Upper lobe of left lung (tissue), 6 donors: ENCODE measurements at places on chromosomes 12 and 14. TPM values are rescaled to one million over a fixed set of nuclear protein-coding genes. Genes with fewer than 3 reads are reported as not detected.

LHX5 gene
- not detected for total RNA-seq

- DNase-seq = no peak
Observed at GRCh38 chr12:84857525-84858208, 54.9 kb downstream of the SLC6A15 start.

DHRS4L2 gene
- total RNA-seq = 18.8 TPM

INHBC gene
- total RNA-seq = not detected

FZD10 gene
- 1.2 TPM for total RNA-seq

DNA sequence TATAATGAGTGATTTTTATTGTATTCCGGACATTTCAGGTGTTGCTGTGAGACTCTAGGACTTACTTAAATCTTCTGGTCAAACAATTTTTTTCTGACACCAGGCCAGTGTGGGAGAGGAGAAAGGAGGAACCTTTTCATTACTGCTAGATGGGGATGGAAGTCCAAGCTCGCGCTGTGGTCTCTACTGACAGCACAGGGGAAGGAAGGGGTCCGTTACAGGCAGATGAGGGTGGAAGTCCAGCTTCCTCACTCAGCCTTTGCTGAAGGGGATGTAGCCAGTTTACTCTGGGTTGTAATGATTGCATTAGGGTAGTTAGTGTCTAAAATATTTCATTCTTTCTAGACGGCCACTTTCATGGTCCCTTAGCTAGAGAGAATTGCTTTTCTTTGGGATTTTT is 26.3 kb upstream of the ST8SIA1 start:
- no peak for DNase-seq

GRCh38 chr12:121811434-121812319 is 7.9 kb downstream of the SETD1B start:
- DNase-seq = peak; percentile 97

IL26 gene
- total RNA-seq = not detected

DNA sequence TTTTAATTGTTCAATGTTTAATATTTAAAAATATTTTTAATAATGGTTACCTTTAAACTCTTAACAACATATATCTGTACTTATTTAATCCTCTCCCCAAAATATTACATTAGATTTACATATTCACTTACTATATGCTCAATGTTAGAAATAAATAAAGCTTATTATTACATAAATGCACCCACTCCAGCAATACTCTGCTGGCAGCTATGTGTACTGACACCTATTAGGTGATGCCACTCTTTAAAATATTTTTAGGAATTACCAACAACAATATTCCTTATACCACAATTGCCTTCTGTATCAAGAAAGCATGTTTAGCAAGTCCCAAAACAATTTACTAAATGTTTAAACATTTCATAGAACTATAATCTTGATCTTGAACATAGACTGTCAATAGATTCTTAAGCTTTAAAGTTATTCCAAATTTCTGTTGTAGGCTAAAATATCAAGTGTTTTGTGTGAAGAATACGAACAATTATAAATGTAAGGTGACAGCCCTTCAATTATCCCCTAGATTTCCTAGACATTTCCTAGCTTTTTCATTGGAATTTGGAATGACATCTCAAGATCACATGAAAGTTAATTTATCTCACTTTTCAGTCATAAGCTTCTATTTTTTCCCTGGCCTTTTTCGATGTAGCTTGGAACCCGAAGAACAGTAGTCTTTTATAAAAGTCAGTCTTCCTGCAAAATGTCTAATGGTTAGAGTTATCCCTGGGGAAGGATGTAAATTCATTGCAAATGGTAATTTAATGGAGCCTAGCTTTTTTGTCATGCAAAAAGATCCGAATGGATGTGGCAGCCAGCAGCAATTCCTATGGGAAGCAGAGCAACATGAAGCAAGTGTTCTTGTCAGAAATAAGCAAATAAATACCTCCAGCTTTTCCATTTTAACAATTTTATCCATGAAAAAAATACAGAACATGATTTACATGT is 907.5 kb upstream of the ATXN7L3B start:
- DNase-seq = no peak

DNA sequence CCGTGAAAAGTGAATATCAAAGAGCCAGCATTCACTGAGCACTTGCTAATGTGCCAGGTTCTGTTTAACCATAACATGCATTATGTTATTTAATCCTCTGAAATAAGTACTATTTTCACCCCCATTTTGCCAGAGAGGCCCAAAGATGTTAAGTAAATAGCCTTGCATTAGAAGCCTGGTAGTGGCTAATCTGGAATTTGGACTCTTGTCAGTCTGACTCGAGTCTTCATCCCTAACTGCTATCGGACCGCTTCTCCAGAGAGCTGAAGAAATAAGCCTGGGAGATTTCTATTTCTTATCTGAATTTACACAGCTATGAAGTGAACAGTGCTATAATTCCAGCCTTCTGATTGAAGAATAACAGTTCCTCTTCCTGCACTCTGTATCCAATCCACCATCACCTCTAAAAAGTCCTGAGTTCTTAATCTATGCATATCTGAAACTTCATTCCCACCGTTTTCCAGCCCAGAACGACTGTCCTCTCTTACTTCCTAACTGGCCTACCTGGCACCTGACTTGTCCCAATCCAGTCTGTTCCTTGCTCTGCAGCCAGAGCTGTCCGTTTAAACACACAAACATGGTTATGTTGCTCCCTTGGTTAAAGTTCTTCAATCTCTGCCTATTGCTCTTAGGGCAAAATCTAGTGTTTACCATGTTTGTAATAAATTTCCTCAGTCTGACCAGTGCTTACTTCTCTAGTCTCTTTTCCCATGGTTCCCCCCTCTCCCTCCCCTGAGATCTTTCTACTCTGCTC is 2.3 kb downstream of the POLR3B start:
- no peak for DNase-seq

DNA sequence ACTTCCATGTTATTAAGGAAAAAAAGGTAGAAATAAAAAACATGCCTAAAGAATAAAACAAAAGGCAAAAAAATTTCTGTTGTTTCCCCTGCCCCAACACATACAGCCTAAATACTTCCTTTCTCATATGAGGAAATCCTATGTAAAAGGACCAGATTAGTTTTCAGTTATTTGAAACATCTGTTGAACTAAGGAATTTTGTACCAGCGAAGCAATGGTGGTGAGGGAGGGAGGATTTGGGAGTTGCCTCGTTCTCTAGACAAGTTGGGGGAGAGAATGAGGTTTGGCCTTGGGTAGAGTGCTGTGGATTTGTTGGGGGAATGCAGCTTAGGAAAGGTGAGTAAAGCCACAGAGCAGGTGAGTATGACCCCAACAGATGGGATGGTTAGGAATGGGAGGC is 141.5 kb upstream of the RFLNA start:
- no peak for DNase-seq

ATF7IP gene
- 62.0 TPM for total RNA-seq

NGB gene
- total RNA-seq = not detected

CFAP54 gene
- 0.66 TPM for total RNA-seq

- DNase-seq = no peak
Observed at GRCh38 chr12:6552140-6552551, 3.7 kb downstream of the IFFO1 start.

DNA sequence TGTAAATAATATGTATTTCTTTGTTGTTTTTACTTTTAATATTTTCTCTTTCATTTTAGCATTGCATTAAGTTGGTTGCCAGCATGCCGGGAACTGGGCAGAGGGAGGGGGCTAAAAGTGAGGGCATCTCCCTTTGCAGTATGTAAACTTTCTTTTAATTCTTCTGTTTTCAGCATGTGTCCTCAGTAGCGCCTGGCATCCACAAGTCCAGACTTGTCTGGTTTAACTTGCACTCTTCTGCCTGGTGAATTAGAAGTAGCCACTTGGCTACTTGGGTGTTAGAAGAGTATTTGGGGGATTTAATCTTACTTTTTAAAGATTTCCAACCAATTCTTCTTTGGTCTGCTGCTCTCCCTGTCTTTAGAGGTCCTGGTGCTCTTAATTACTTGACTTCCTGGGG is 117.2 kb upstream of the SCAF11 start:
- no peak for DNase-seq

DNA sequence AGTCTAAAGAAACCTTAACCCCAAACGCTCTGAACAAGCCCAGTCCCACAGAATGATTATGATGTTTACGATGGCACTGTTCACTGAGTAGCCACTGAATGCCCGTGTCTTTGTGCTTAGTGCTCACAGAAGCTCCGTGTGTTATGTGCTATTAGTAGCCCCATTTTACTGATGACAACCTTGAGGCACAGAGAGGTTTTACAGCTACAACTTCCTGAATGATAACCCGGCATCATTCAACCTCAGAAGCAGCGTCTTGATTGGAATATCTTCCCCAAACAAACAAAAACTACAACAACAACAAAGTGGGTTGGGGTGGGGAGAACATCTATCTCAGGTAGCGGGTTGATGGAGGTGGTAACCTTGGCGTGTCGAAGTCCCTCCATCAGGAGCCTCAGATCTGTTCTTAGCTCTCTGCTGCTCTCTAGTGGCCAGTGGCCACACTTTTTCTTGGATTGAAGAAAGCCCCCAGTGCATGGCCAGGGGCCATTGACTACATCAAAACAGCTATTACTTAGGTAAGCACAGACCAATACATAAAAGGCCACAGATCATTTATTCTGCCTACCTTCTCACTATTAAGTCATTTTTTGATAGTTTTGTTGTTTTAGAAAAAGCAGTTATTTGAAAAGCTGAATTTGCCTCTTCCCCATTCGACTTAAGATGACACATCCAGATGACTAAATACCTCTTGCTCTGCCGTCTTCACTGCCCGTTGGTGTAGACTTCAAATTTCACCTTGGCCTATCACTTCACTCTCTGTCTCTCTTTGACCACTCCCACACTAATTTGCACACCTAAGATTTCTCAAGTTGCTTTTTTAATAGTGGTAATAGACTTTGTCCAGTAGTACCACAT is 376.9 kb downstream of the GALC start:
- DNase-seq = no peak

GRCh38 chr12:82665142-82665923 is 21.4 kb upstream of the TMTC2 start:
- no peak for DNase-seq

GRCh38 chr14:63478437-63478852 is 64.7 kb downstream of the PPP2R5E start:
- DNase-seq = no peak

- peak; percentile 68 for DNase-seq
Observed at GRCh38 chr12:93376436-93377251, 1.1 kb upstream of the NUDT4 start.

DNA sequence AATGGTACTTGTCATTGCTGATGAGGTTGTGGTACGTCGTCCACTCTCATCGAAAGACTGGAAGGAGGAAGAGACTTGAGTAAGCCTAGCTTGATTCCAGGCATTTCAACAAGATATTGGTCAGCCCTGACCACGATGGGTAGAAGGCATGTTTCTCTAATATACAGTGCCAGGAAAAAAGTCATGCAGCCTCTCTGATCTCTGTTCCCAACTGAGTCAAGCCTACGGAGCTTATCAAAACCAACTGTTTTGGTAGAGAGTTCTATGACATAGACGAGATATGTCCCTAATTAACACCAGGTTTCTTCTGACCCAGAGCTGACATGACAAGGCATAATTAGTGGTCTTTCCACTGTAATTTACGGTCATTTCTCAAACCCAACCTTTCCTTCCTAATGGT is 58.5 kb downstream of the NIN start:
- DNase-seq = no peak

- DNase-seq = no peak
Observed at GRCh38 chr12:11727133-11727664, 77.7 kb downstream of the ETV6 start.

DNA sequence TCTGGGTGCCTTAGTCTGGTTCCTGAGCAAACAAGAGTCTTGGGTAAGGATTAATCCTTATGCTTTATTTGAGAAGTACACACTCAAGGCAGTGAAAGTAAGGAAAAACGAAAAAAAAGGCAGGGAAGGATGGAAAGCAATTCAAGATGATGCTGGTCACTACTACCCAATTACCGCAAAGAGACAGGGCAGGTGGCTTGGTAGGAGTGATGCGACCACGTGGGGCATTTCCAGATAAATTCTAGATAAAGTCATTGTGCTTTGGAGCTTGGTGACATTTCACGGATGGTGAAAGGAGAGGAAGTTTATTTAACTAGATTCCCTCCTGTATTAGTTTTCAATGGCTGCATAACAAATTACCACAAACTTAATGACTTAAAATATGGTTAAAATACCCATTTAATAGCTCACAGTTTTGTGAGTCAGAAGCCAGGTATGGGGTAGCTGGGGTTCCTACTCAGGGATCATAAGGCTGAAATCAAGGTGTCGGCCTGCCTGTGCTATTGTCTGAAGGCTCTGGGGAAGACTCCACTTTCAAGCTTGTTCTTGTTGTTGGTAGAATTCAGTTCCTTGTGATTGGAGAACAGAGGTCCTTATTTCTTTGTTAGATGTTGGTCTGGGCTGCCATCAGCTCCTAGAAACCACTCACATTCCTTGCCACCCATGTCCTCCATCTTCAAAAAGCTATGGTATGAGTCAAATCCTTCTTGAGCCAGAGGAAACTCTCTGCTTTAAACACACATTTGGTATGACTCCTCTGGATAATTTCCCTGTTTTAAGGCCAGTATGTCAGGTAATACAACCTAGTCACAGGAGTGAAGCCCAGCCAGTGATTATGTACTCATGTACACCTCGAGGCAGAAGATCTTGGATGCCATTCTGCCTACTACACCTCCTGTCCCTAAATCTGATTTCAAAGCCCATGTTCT is 5.6 kb upstream of the HMGA2 start:
- DNase-seq = no peak

DEGS2 gene
- total RNA-seq = 6.5 TPM

P2RX2 gene
- total RNA-seq = not detected

GRCh38 chr12:117714203-117714602 is 254.6 kb downstream of the KSR2 start:
- DNase-seq = no peak

GRCh38 chr12:11771356-11771755 is 121.9 kb downstream of the ETV6 start:
- DNase-seq = no peak

GRCh38 chr12:116368196-116369194 is 91.0 kb upstream of the MED13L start:
- DNase-seq = peak; percentile 80

DNA sequence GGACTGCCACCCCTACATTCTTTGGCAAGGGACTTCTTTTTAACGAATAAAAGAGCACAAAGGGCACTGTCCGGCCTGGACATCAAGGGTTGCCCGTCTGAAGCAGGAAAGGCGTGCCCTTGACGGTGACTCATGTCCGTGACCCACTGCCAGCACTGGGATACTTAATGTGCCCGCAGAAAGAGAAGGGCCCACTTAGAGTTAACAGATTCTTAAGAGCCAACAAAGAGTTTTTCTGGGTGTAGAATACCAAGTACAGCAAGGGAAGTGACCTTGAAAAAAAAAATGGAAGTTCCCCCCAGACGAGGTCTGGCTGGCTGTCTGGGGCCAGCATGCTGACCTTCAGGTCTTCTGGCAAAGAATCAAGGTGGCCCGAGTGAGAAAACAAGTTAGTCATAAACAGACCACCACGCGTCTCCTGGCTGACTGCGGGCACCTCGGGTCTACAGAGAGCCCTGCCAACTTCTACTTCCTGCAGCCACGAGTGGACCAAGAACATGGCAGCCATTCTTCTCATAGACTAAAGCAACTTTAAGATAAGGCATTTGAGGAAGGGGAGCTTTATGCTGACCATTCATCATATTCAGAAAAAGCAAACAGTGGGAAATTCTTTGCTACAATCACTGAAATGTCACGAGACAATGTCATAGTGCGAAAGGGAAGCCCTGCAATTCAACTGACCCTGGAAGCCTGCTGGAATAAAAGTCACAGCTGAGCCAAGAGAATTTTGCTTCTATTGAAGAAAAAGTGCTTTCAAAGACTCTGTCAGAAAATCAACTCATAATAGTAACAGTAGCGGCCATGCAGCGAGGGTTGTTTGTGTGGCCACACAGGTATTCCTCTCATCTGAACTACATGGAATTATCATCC is 10.5 kb upstream of the SELPLG start:
- no peak for DNase-seq
